ENCODE measurements at places on chromosomes 7 and 10.

GRCh38 chr7:36064676-36065075, 88.4 kb upstream of the EEPD1 start:
- DNase-seq: no peak

DNA sequence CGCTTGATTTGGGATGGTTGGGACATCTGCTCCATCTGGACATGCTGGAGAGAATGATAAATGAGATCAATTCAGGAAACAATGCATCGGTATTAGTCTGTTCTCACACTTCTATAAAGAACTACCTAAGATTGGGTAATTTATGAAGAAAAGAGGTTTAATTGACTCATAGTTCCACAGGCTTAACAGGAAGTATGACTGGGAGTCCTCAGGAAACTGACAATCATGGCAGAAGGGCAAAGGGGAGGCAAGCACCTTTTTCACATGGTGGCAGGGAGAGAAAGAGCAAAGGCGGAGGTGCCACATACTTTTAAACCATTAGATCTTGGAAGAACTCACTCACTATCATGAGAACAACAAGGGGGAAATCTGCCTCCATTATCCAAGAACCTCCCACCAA, 16.8 kb upstream of the TSPAN12 start:
- no peak for DNase-seq

DNA sequence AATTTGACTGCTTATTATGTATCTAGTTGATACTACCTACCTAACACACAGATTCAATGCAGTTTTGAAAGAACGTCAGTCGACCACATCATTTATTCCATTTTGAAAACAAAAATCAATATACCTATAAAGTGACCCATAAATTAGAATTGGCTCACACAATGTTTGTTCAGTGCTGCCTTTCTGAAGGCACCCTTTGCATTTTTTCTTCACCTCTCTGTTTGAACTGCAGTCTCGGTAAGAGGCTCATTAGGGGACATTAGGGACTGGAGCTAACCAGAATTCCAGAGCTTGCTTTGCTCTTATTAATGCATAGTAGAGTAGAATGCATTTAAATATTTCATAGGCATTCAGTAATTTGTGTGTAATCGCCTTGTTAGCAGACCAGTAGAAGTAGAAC, 234.1 kb downstream of the FOXP2 start:
- no peak for DNase-seq

DNA sequence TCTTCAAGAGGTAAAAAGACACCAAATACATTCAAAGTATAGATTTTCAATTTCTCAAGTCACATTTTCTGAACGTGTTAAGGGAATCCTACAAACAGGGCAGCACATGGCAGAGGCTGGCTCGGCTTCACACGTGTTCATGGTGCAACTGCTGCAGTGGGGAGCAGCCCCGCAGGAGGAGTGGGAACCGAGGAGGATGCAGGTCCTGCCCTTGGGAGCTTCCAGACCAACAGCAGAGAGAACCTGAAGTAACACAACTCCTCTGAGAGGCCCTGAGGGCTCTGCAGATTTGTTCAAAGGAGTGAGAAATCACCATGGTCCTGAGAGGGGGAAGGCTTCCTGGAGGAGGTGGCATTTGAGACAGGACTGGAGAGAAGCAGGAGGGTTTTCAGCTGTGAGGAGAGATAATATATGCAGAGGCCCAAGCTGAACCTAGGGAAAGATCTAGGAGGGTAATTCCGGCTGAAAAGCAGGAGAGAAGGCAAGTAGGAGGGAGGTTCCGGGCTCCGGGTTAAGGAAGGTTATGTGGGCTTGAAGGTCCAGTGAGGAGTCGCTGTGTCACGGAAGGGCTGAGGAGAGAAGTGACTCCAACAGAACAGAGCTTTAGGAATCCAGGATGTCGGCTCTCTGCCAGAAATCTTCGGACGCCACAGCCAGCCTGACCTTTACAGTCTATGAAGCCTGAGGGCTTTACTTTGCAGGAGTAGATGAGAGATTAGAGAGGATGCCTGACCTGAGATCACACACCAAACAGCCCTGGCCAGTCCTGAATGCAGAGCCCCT, 77.5 kb downstream of the GPR26 start:
- no peak for DNase-seq

GRCh38 chr10:100347568-100348195, 649 bp downstream of the SCD start:
- DNase-seq: peak; percentile 46

GRCh38 chr7:133830081-133830480, 297.1 kb upstream of the LRGUK start:
- no peak for DNase-seq

DNA sequence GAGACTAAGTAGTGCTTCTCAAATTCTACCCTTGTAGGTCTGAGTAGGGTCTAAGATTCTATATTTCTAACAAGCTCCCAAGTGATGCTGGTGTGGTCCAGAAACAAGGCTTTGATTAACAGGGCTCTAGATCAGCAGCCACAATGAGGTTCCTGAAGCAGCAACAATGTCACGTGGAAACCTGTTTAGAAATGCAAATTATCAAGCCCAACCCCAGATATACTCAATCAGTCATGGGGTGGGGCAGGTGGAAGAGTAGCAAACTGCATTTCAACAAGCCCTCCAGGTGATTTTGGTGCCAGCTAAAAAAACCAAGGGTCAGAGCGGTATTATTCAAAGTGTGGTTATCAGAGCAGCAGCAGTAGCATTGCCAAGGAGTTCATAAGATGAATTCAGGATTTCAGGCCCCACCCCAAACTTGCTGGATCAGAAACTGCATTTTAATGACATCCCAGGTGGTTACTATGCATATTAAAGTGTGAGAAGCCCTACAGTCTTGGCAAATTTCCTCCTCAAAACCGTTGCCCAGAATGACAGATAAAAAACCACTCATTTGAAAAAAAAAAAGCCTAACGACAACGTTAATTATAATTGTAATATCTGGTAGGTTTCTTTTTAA, 199.2 kb downstream of the AHR start:
- no peak for DNase-seq
